ENCODE measurements at places on chromosomes 2 and 18.

GRCh38 chr2:72603481-72603880, 222.4 kb downstream of the EXOC6B start:
- DNase-seq: no peak

- DNase-seq: no peak
Observed at GRCh38 chr2:89837962-89838625, 1146.6 kb downstream of the RPIA start.

DNA sequence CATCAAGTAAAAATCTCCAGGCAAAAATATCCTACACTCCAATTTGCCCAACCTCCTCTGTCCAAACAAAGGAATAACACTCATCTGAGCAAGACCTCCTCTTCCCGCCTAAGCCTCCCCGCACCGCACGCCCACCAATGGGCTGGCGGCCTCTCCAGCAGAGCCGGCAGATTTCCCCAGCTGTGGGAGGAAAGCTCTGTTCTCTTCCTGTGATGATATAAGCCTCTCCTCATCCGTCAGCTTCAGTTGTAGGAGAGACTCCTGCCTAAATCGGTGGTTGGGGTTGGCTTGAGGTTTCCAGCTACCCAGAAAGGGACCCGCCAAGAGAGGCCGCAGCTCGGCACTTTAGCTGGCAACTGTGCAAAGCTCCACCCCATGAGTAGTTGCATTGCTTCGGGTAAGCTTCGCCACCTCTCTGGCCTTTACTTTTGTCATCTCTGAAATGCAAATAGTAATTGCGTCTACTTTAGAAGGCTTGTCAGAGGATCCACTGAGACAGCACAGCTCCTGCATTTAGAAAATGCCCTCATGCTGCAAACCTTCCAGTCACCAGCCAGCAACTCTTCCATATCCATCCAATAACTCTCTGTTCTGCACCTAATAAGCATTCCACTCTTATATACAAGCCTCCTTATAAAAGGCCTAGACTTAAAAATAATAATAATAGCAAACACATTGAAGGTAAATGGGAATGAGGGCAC, 146.4 kb downstream of the MYT1L start:
- peak; percentile 45 for DNase-seq

- DNase-seq: no peak
Observed at GRCh38 chr2:175585496-175585895, 404.0 kb upstream of the ATP5MC3 start.

- DNase-seq: no peak
Observed at GRCh38 chr2:98088261-98088660, 1.3 kb downstream of the VWA3B start.

DNA sequence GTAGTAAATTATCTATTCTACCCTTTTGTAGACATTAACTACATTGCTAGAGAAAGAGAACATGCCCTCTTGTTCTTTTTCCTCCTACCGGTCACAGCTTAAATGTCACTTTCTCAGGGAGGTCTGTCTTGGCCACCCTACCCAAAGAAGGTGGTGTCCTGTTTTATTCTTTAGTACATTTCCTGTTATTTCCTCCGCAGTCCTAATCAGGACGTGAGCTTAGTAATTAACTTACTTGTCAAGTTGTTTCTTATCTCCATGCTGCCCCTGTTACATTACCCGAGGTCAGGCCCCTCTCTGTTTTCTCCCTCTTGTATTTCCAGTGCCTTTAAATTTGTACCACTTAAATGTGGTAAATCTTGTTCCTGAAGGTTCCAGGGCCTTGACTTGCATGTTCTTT, 73.7 kb upstream of the RMDN2 start:
- DNase-seq: no peak

- DNase-seq: no peak
Observed at GRCh38 chr2:138267161-138267901, 234.2 kb upstream of the SPOPL start.

DNA sequence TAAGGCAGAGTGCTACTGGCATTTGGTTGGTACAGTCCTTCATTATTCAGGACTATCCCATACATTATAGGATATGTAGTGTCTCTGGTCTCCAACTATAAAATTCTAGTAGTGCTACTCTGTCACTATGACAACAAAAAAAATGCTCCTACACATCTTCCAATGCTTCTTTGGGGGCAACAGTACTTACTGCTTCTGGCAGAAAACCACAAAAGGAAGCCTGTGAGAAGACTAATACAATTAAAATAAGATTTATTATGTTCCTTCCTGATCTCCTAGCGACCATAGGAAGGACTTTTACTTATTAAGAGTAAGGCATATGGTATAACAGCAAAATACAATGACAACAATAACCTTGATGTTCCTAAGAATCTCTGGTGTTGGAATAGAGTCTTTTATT, 48.4 kb upstream of the CPO start:
- no peak for DNase-seq

- no peak for DNase-seq
Observed at GRCh38 chr2:190596993-190597392, 51.9 kb upstream of the NAB1 start.

DNA sequence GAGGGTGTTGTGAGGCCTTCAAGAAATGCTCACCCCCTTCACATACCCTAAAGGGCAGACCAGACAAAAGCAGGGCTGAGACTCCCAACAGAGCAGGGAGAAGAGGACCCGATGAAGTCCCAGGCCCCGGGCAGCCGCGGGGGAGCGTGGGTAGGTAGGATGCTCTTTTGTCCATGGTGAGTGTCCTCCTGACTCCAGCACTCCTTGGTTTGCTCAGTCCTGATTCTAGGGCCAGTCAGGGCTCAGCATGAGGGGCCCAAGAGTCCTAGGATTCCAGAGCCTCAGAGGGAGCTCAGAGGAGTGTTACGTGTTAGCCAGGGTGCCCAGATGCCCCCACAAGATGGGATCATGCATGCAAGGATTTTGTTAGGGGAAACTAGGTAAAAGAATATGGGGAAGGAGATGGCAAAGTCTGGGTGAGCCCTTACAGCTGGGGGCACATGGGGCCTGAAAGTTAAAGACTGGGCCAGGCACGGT, 64.8 kb downstream of the SMAD7 start:
- no peak for DNase-seq

DNA sequence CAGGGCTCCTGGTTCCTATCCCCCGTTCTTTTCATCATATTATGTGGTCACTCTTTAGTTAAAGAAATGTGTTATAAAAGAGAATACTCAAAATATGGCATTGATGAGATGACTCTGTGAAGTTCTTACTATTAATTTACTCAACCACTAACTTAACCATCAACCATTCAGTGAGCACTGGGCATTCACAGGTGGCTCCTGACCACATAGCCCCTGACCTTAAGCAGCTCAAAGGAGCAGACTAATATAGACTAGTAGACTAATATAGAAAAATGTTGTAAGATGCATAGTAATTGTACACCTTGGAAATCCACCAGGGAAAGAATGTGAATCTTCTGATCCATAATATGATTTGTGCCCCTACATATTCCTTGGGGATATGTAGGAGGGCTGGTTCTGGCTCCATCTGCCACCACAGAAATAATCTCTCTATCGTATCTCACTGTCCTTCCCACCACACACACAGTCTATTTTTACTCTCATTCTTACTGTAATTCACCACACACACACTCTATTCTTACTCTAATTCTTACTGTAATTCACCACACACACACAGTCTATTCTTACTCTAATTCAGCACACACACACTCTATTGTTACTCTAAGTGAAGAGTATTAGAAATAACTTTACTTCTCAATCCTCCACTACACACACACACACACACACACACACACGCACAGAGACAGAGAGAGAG, 188.9 kb upstream of the ITGA4 start:
- DNase-seq: no peak

GRCh38 chr18:42275949-42276730, 321.1 kb downstream of the PIK3C3 start:
- DNase-seq: no peak

GRCh38 chr2:154527962-154528361, 170.5 kb upstream of the KCNJ3 start:
- no peak for DNase-seq

DNA sequence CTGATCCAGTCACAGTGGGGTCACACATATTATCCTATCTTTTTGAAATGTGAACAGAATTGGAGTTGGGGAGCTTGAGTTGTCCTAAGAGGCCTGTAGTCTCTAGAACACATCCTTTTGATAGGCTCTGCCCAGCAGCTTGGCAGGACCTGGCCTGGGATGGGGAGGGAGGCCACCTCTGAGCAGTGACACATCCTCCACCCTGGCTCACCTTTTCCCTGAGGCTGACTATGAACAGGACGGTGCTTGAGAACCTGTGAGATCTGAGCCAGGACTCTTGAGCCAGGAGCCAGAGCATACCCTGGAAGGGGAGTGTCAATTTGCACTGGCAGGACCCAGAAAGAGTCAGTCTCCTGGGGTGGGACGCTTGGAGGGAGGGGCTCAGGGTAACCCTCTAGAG, 17.7 kb upstream of the ATP6V1B1 start:
- DNase-seq: no peak

- peak; percentile 10 for DNase-seq
Observed at GRCh38 chr2:100984892-100985307, 17.2 kb upstream of the RPL31 start.

- DNase-seq: no peak
Observed at GRCh38 chr2:177147834-177148445, 64.7 kb upstream of the HNRNPA3 start.

- DNase-seq: no peak
Observed at GRCh38 chr2:16747257-16747656, 81.6 kb upstream of the CYRIA start.

- no peak for DNase-seq
Observed at GRCh38 chr18:79410171-79410641, 14.5 kb downstream of the NFATC1 start.

DNA sequence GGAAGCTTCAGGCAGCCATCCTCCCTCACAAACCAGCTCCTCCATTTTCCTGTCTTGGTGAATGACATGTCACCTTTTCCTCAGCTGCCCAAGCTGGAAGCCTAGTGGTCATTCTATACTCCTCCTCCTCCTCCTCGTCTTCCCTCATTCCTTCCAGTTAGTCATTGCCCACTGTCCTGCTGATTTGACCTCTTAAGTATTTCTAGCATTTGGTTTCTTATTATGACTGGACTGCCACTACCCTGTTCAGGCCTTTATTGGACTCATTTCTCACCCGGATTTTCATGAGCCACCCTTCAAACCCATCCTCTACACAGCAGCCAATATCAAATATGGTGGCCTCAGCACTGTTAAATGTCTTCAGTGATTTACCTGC, 21.9 kb upstream of the MGAT5 start:
- DNase-seq: no peak

- no peak for DNase-seq
Observed at GRCh38 chr2:26268213-26268612, 23.5 kb downstream of the HADHB start.

GRCh38 chr18:76980663-76981395, 151.8 kb downstream of the MBP start:
- no peak for DNase-seq

DNA sequence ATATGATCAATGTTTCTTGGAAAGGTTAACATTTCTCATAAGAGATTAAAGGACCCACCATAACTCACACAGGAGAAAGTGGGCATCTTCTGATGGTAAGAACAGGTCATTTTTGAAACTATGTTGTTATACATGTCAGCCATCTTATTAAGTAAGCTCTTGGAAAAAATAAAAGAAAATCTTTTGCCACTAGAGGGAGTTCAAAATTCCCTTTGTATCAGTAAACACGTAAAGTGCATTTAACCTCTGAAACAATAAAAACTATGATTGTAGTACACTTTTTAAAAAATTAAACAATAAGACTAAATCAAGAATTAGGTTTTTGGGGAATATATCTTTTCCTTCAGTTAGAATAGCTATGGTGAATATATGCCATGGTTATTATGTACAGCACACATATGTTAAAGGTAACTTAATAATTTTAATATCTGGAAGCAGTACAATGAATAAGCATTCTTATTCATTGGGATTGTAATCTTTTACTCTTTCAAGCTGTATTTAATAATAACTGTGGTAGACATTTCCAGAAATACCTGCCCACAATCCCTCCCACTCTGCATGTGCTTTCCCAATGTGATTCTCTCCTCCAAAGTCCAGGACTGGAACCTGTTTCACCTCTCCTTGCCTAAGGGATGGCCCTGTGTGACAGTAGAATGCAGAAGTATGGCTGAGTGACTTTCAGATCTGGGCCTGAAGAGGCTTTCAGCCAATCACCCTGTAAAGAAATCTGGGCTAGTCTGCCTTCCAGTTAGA, 64.2 kb downstream of the RBMS1 start:
- no peak for DNase-seq

GRCh38 chr2:136770384-136770783, 5.0 kb downstream of the THSD7B start:
- DNase-seq: no peak

GRCh38 chr2:220946552-220946951, 625.6 kb downstream of the EPHA4 start:
- DNase-seq: no peak

GRCh38 chr2:207983641-207984042, 41.7 kb downstream of the PLEKHM3 start:
- DNase-seq: no peak

DNA sequence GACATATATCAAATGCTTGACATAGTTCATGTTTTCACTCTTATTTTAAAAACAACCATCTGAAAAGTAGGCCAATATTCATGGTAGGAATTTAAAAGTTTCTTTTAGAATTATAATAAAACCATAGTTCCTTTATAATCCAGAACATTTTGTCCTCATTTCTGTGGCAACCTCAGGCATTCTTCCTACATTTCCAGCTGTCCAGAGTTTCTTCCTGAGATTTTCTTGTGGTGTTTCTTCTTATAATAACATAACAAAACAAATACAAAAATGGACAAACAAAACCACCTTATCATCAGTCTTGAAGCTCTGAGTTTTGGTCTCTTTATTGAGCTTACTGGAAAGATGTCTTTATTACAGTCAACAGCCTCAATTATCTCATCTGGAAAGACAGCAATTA, 2028.6 kb upstream of the CELF4 start:
- no peak for DNase-seq

DNA sequence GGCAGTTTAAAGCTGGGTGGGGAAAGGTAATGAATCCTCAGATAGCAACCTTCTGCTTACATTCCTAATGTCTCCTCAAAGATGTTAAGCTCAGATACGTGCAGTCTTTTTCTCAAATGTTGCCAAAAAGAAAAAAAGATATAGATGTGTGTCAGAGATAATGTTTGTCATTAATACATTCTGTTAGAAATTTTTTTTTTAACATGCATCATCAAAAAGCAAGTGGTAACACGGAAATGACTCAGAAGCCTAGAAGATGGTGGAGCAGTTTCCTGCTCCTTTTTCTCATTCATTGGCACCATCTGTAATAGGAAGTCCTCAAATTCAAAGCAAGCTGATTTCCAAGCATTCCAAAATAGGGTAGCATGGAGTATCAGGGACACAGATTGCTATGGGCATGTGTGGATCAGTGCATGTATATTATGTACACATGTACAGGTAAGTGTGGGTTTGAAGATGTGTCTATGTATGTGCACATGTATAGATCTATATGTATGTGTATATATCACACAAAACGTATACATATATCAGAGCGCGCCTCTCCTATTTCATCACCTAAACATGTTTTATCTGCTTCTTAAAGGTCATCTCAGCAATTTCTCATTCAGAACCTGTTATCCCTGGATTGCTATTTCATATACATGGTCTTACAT, 79.9 kb upstream of the ITGB6 start:
- no peak for DNase-seq

Measured in SHP77 treated with DMSO at 0.1 percent for 48 hours (cell line).